Activated CD4-positive, alpha-beta T cell treated with anti-CD3 and anti-CD28 coated beads for 1 hour (primary cell): ENCODE measurements at places on chromosomes 3 and 15.

DNA sequence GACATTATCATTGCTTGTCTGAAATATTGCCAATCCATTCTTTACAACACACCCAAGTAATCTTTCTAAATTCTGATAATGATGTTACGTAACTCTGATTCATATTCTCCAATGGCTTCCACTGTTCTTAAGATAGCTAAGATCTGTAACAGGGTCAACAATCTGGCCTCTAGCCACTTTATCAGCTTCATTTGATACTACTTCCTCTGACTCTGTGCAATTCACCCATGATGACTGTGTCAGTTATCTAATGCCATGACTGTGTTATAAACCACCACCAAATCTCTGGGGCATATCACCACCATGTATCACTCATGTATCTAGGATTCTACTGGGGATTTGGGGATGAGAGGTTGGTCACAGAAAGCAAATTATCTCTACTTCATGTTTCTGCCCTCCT lies 44.0 kb downstream of the CD200 start:
- no peak for DNase-seq

GRCh38 chr15:70795311-70795665 lies 31.9 kb upstream of the UACA start:
- no peak for DNase-seq

- no peak for DNase-seq
Measured at GRCh38 chr3:197317250-197317963, 19.0 kb upstream of the DLG1 start.

- DNase-seq = no peak
Measured at GRCh38 chr3:68306571-68306970, 625.8 kb downstream of the TAFA4 start.

DNA sequence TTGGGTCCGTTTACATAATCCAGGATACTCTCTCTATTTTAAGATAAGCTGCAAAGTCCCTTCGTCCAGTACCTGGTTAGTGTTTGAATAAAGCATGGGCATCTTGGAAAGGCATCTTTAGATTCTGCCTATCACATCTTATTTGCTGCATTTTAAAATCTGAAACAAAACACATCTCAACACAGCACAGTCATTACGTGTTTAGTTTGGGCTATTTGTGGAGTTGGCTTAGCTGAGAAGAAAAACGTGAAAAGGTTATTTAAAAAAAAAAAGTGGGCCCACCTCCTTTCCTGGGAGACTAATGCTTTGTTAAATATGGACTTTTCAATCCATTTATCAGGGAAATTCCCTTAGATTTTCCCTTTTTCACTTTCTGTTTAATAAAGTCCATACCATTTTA lies 174.5 kb upstream of the WNT5A start:
- no peak for DNase-seq

DNA sequence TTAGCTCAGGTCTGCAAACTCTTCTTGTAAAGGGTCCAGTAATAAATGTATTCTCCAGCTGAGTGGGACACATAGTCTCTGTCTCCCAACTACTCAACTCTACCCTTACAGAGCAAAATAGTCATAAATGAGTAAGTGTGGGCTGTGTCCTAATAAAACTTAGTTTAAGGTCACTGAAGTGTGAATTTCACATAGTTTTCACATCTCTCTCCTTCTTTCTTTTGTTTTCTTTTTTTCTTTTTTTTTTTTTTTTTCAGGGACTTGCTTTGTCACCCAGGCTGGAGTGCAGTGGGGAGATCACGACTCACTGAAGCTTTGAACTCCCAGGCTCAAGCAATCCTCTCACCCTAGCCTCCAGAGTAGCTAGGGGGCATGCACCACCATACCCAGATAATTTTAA lies 1.9 kb upstream of the ACTL6A start:
- no peak for DNase-seq
